ENCODE measurements at places on chromosomes 12 and 14. TPM values are rescaled to one million over a fixed set of nuclear protein-coding genes. Genes with fewer than 3 reads are reported as not detected.

The TMEM229B gene
- 0.74 TPM for polyA plus RNA-seq

The IRAK3 gene
- polyA plus RNA-seq: 29.4 TPM

The SYNDIG1L gene
- 0.91 TPM for polyA plus RNA-seq

The ADAM21 gene
- polyA plus RNA-seq: 0.89 TPM

The TRPV4 gene
- 2.7 TPM for polyA plus RNA-seq

Measured in right lung (tissue), 10 donors.